ENCODE measurements at places on chromosomes 2 and 18.

DNA sequence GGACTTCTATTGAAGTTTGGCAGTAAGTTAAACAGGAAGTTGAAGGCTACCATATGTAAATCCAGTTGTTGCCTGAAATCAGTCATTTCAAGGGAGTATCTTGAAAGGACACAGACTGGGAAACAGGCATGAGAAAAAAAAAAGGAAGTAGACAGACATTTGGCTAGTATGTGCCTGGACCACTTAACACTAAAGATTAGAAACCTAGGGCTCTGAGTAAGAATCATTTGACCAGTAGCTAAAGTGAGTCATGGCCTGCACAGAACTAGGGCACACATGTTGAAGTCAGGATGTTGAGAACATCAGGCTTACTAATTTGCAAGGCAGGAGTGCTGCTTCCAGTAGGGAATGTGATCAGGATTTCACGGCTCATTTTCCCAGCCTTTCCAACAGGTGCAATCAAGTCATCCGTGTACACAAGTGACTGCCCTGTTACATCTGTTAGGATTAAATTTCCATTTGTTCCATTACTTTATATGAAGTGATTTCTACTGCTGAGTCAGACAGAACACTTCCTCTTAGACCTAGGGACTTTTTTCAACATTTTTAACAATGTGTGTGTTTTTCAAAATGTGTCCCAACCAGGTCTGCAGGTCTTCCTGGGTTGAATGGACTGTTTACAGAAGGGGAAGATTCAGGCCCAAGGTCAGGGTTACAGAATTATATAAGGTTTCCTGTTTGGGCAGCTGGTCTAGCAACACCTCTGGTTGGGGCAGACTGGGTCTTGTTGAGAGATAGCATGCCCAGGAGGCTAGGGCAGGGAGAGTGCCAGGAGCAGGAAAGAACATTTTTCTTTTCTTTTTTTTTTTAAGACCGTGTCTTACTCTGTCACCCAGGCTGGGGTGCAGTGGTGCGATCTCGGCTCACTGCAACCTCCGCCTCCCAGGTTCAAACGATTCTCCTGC lies 145.6 kb downstream of the TGIF1 start:
- no peak for DNase-seq

DNA sequence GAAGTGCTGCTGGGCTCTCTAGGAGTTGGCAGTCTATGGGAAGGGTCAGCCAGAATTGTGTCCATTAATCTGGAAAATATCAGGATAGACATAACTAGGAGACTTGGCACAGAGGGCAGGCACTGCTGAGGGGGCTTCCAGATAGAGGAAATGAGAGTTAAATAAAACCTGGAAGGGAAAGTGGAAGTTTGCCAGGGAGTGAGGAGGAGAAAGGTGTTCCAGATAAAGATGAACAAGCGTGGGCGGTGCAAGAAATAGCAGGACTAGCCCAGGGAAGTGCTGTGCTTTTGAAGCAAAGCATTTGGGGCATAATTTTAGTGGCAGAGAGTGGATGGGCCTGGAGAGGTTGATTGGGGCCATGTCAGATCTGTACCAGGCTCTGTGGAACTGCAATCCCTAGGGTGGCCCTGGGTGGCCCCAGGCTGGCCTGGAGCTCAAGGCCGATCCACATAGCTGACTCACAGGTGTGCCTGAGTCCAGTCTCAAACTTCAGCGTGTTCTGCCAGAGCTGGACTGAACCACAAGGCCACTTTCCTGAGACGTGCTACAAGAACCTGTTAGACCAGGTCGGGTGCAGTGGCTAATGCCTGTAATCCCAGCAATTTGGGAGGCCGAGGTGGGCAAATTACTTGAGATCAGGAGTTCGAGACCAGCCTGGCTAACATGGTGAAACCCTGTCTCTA lies 26.9 kb downstream of the GALM start:
- no peak for DNase-seq

GRCh38 chr2:37993143-37993542 lies 68.1 kb downstream of the RMDN2 start:
- DNase-seq = no peak

DNA sequence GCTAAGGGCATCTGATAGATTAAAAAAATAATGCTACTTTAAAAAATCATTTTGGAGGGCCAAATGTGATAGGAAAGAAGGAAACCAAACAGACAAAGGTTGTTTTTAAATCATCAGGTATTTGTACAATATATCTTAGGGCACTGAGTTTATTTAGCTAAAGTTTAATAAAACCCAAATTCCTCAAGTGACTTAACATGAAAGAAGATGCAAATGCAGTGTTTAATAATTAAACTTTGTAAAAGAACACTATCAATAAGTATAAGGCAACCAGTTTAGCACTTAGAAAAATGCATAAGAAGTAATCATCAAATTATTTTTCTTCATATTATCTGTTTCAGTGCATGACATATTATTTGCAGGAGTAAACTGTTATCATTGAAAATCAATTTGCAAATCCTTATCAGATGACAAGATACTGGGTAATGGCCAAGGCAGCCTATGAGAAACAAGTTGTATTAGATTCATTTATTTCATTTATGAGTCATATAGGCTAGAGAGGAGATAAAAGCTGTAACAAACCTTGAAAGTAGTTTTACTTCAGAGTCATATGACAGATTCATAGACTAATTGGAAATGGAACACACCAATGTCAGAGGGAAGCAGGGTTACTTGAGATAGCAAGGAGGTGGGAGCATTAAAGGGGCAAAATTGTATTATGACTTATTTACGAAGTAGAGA lies 165.5 kb downstream of the GCA start:
- DNase-seq = no peak

DNA sequence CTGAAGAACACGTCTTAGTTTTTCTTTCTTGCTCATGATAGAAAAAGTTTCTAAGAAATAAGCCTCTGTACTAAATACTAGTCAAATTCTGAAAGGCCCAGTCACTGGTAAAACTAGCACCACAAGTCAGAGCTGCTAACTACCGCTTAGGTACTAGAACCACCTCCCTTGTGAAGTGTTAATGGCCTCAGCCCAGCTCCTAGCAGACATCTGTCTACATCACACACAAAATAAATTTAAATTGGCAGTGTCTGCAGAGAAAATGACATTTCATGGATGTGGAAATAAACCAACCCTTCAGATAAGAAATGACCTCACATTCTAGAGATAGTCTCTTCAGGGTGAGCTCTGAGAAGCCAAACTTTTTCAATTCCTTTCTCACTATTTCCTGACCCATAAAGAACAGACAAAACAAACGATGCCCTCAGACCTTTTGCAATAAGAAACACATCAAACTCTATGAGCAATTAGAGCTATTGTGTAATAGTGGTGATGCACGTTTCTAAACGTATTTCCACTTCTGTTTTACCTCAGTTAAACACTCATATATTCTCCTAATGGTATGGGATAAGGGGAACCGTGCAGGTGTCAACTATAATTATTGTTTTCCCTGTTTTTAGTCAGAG lies 70.3 kb upstream of the DSG1 start:
- no peak for DNase-seq

GRCh38 chr18:9506046-9506792 lies 30.9 kb downstream of the RALBP1 start:
- no peak for DNase-seq

- no peak for DNase-seq
These were observed 1.2 kb downstream of the RAPH1 start for GRCh38 chr2:203533676-203534591.

DNA sequence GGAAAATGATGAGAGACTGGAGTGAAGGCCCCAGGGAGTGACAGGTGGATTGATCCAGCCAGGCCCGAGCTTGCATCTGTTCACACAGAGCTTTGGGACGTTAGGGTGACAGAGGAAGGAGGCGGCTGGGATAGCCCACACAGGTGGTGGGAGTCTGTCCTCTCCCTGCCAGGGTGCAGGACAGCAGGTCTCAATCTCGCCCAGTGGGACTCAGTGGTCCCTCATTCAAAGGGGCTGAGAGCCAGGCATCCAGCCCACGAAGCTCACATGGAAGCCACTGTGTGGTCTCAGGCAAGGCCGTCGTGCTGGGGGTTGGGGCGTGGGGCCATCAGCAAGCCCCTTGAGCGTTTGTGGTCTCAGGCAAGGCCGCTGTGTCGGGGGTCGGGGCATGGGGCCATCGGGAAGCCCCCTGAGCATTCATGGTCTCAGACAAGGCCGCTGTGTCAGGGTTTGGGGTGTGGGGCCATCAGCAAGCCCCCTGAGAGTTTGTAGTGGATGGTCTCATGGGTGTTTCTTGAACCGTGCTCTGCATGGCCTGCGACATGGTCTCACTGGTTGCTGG lies 8.3 kb downstream of the KCNG2 start:
- DNase-seq = no peak

DNA sequence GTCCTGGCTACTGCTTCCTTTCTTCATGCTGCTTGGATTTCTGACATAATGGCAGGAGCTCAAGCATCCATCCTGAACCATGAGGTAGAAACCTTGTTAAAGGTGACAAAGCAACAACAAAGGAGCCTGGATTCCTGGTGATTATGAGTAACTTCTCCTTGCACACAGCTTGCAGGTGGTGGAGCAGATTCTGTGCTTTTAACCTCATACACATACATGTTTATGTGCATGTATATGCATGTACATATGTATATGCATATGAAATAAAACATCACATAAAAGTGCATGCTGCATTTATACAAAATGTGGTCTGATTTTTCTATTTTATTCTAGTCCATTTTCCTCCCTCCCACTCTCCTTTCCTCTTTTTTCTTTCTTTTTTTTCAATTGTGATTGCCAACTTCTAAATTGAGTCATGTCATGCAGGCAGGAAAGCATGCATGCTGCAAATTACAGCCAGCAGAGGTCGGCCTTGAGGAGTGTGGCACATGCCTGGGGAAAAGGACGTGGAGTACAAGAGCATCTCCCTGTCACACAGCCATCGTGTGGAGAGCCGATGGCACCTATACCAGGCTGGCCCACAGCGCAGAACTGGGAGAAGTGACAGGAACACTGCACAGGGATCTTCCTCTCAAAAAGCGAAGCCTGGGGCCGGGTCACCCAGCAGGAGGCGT lies 17.9 kb downstream of the LCT start:
- no peak for DNase-seq

DNA sequence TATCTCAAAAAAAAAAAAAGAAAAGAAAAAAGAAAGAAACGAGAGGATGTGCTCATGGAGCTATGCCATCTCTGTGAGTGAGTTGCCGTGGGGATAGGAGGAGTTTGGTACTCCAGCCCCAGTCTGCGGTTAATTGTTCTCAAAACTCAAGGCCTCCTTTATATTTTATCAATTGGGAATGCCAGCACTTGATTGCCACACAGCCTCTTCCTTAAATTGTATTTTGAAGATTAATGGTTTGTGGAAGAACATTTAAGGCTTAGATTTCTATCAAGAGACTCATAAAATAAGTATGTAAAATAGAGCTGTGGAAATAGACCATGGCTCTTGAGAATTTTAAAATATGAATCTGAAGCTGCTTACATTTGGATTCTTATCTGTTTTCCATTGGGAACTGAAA lies 29.8 kb downstream of the KCNE4 start:
- no peak for DNase-seq

GRCh38 chr18:76450452-76451395 lies 44.3 kb downstream of the ZNF516 start:
- no peak for DNase-seq

- no peak for DNase-seq
These were observed 92.1 kb downstream of the SH3BP4 start for GRCh38 chr2:235043762-235044500.
